ENCODE measurements at places on chromosomes 6 and 20.
A peak's percentile ranks its signal among the peaks of the same experiment; 100 is the strongest.

DNA sequence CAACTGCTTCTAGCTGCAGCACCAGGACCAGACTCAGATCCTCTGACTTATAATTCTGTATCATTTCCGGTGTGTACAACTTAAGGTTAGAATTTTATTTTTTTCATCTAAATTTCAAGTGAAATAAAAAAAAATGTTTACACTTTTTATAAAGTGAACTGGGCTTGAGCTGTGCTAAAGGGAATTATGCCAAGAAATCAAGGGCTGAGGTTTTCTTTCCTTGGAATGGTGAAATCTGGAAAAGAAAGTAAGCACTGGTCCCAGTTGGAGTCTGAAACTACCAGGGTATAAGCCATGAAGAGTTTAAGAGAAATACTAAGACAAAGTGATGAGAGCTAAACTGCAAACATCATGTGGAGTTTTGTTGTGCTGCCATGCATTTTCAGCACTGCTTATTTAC lies 21.7 kb upstream of the FYN start:
- no peak for DNase-seq

DNA sequence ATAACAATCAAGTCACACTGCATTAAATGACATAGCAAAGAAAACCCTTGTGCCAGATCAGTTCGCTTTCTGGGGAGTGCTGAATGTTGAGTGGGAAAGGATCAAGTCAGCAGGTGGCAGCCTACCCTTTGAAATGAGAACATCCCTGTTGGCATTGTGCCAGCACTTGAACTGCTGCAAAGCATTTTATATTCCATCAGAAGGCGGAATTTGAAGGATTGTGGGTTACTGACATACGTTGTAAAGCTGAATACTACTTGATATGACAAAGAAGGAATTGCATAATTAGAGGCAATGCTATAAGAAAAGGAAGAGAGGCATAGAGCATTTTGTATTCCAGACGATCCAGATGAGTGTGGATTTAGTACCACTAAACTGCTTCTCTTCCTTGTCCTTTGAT lies 26.5 kb downstream of the BCKDHB start:
- no peak for DNase-seq

- DNase-seq = no peak
Measured at GRCh38 chr6:162364488-162364887, 363.1 kb downstream of the PRKN start.

DNA sequence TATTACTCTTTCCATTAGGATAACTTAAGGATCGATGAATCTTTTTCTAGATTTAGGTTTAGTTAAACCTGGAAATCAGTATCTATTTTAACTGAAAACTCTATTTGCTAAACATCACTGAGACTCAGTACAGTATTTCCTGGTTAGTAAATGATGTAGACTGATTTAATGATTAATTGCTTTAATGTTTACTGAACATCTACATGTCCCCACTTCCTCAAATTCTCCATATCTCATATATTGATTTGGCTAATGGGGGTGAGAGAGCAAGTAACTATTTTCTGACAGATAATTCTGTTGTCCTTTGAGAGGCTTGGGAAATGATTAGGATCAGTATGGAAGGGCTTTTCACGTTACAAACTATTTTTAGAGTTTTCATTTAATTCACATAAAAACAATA lies 10.3 kb downstream of the MKKS start:
- no peak for DNase-seq

DNA sequence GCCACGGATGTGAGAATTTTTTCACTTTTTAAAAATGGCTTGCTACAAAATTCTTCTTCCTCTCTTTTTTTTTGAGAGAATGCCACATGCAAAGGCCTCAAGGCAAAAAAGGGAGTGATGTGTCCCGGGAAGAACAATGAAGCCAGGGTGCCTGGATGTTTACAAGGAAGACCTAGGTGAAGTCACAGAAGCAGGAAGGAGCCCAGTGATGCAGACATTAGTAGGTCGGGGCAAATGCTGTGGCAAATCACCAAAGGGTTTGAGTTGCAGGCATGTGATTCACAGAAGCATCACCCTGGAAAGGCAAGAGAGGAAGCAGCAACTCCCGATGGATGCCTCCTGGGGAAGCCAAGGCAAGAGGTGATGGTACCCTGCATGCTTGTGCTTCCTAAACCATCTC lies 46.8 kb downstream of the FARS2 start:
- no peak for DNase-seq

GRCh38 chr20:9491324-9491723 lies 23.1 kb upstream of the LAMP5 start:
- no peak for DNase-seq

DNA sequence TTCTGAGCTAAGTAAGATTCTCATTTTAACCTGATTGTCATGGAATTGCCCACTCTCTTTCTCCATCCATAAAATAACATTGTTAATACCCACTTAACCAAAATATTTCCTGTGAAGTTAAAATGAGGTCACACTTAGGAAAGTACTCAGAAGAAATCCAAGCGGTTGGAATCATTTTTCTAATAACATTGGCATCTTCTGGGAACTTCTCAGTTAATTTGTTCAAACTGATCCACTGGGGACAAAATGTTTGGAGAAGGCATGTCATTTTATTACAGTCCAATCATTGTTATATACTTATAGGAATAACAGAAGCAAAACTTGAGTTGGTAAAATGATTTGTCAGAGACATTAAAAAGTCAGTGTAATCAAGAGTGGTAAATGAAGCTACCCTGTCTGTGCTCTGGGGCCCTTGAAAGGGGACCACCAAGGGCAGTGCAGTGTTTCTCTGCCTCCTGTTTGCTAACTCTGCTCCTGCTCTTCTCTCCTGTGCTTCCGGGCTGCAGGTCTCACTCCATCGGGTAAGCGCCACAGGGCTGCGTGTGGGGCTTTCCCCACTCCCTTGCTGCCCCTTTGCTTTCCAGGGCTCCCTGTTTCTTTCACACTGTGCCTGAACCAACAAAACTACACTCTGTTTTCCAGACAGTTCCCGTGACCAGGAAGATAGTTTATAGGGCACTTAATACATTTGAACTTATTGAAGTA lies 50.1 kb downstream of the HDDC2 start:
- DNase-seq = no peak

DNA sequence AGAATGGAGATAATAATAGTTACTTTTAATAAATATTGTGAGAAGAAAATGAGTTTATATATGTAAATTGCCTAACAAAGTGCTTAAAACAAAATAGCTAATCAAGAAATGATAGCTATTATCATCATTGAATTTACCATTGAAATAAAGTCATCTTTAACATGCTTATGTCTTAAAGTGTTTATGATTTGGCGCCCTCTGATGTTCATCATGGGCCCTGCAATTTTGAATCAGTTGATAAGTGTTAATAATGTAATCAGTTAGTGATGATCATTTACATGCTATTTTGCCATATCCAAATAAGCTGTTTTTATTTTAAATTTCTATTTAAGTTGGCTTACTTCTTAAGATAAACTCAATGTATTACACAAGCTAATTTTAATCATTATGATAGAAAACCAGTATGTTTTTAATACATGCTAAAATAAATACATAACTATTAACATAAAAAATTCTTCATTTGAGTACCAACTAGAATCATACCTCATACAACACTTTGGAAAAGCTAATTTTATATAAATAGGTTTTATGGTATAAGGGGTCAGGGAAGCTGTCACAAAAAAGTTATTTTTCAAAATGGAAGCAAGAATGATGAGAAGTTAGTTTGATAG lies 39.2 kb upstream of the TPD52L1 start:
- DNase-seq = peak; percentile 15

All from stimulated activated CD4-positive, alpha-beta T cell treated with anti-CD3 and anti-CD28 coated beads, TNF-alpha, amount 100 ng/mL, for 1 hour (primary cell).